ENCODE measurements at places on chromosomes 3 and 15.

- DNase-seq, result peak; percentile 6
Measured at GRCh38 chr3:162370141-162370540, 873.5 kb downstream of the OTOL1 start.

GRCh38 chr3:30289766-30290165, 316.6 kb upstream of the TGFBR2 start:
- DNase-seq, result no peak

- DNase-seq, result peak; percentile 80
Measured at GRCh38 chr3:138846262-138846791, 11.6 kb upstream of the PIK3CB start.

GRCh38 chr15:41648097-41648496, 12.1 kb upstream of the MGA start:
- DNase-seq, result no peak

DNA sequence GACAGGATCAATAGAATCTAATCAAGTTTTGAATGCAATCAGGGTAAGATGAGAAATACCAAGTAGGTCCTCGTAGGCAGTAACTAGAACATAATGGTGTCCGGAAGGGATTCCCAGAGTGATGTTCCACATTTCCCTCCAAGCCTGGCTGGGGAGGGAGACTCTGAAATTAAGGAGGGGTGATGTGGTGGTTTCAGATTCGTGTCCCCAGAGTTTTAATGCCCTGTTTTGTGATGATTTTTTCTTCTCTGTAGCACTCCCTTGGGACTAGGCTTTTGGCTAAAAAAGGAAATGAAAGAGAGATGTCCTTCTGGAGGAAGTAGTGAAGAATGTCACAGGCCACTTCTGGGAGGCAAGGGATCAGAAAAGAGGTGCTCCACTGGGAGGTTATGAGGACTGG, 108.3 kb upstream of the CACNA2D3 start:
- DNase-seq, result no peak

GRCh38 chr3:139728414-139728813, 50.6 kb upstream of the NMNAT3 start:
- no peak for DNase-seq

- no peak for DNase-seq
Measured at GRCh38 chr3:121707531-121708273, 41.8 kb downstream of the GOLGB1 start.

- DNase-seq, result no peak
Measured at GRCh38 chr15:70327856-70328678, 230.3 kb upstream of the TLE3 start.

- DNase-seq, result no peak
Measured at GRCh38 chr15:38300395-38300794, 47.8 kb downstream of the SPRED1 start.

- DNase-seq, result no peak
Measured at GRCh38 chr3:66052721-66053549, 14.2 kb upstream of the MAGI1 start.

- no peak for DNase-seq
Measured at GRCh38 chr3:46864061-46864881, 1.0 kb upstream of the MYL3 start.

DNA sequence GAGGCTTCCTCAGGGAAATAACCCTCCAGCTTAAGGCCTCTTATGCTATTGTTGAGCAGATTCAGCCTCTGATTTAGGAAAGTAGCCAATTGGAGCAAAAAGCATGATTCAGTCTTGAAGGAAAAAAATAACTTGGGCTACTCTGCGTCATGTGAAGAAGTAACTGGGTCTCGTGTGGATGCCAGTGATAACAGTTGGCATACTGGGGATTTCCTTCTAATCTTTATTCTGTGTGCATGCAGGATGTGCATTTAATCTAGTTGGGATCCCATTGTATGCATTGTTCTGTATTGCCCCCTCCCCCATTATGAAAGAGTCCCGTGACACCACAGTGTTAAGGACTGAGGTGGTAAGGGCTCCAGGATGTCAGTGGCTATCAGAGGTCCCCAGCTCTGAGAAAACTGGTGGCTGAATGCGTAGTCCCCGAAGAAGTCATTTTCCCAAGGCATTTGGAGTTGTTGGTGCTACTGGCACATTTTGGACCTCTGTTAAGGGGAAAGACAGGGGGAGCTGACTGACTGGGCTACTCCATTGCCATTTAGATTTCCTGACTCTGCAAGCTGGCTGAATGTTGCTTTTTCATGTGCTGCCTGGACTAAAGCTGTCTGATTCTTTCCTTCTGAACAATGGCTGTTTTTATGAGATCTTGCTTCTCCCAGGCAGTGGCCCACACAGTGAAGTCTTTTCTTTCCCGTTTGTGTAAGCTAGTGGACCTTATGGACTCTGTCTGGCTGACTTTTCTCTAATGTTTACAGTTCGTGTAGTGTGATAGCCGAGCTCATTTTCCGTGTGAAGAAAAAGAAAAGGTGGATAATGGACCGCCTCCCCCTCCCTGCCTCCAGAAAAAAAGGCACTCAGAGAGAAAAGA, 38.4 kb upstream of the TRAK1 start:
- no peak for DNase-seq

DNA sequence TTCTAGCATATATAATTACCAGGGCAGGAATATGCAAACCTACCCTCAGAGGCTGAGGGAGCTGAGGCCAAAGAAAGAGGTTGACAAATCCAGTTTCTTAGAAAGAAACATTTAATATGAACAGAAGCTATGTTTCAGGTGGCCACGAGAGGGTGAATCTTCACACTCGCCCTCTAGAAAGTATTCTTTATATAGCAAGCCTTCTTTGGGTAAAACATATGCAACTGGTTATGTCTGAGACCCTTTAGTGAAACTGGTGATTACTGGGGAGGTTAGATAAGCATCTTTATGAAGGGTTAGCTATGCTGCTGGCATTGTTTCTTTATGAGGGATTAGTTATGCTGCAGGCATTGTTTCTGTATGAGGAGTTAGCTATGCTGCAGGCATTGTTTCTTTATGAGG, 50.7 kb upstream of the GOLGA6L2 start:
- DNase-seq, result peak; percentile 44

GRCh38 chr15:48177383-48177765, 721 bp downstream of the MYEF2 start:
- peak; percentile 51 for DNase-seq

DNA sequence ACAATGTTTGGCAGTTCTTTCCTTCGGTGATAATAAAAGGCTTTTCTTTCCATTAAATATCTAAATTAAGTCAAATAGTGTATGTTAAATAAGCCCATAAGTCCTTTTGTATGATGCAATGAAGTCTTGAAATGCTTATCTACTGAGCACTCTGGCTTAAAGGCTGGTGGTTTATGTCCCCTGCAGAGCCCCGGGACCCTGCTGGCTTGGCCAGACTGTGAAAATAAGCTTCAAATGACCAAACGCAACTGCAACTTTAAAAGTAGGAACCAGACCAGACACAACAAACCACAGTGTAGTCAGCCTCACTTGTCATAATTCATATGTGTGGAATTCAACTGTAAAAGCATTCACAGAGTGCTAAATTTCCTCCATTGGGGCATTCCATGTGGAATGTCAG, 72.5 kb downstream of the FOXP1 start:
- no peak for DNase-seq

DNA sequence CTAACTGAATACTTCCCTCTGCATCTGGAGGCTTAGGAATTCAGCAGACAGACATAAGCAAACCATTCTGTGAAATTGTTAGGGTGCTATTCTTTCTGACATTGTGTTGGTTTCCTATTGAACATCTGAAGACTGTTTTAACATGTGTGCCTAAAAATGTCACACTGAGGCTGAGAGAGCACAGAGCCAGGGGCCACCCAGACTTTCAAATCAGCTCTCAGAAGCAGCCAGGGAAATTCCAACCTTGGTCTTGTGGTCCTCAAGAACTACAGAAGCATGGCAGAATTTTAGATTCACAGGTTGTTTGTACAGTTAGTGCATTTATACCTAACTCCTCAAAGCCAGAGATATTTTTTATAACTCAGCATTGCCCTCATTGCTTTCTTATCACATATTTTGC, 929.2 kb upstream of the CFAP20DC start:
- DNase-seq, result no peak

GRCh38 chr3:58032186-58032585, 24.0 kb downstream of the FLNB start:
- DNase-seq, result no peak

- no peak for DNase-seq
Measured at GRCh38 chr3:159443266-159443665, 545.4 kb upstream of the IL12A start.

- peak; percentile 80 for DNase-seq
Measured at GRCh38 chr15:58065445-58066041, at the start of gene ALDH1A2. ALDH1A2 (minus strand) TSS chr15:58065711; CDS start chr15:58065650, 61 bp downstream.

GRCh38 chr3:99504258-99504657, 134.1 kb upstream of the COL8A1 start:
- no peak for DNase-seq

DNA sequence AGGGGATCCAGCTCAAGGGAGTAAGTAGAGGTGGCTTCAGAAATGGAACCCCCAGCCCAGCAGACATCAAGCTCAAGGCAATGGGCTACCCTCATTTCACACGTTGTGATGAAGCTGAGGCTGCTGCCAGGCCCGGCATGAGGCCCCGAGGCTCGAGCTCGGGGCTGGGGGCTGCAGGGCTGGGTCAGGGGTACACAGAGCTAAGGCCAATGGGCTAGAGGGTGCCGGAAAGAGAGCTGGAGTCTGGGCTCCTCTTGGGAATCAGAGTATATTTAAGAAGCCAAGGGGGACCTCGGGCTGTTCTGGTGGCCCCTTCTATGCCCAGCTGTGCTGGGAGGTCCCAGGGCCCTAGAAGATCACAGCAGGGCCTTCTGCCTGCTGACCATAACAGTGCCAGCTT, 7.4 kb downstream of the PRSS50 start:
- DNase-seq, result no peak

DNA sequence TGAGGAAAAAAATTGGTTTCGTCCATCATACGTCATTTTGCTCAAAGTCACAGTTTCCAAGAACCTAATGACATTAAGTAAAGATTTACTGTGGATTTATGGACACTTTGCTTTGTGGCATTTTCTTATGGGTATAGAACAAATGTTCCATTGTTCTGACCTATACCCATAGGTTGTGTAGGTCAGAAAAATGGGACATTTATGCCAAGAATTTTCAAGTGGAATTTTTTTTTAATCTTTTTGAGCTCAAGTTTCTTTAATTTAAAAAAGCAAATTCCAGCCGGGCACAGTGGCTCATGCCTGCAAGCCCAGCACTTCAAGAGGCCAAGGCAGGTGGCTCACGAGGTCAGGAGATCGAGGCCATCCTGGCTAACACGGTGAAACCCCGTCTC, 187.5 kb upstream of the TPM1 start:
- no peak for DNase-seq

DNA sequence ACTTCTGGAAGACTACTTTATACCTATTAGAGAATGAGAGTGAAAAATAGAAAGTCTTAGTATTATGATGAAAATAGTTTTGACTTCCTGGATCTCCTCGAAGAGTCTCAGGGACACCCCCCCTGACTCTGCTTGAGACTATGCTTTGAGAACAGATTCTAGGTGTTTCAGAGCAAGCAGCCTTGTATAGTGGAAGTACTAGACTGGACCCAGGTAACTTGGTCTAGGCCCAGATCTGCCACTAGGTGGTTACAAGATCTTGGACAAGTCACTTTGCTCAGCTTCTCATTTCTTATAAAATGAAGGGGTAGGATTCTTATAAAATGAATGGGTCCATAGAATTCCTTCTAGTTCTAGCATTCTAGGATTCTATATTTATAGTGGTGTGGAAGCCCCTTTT, 9.1 kb downstream of the ABHD5 start:
- peak; percentile 46 for DNase-seq

- DNase-seq, result no peak
Measured at GRCh38 chr3:43906849-43907507, 216.2 kb downstream of the ABHD5 start.

GRCh38 chr3:174340624-174341587, 518.2 kb upstream of the NAALADL2 start:
- DNase-seq, result no peak

DNA sequence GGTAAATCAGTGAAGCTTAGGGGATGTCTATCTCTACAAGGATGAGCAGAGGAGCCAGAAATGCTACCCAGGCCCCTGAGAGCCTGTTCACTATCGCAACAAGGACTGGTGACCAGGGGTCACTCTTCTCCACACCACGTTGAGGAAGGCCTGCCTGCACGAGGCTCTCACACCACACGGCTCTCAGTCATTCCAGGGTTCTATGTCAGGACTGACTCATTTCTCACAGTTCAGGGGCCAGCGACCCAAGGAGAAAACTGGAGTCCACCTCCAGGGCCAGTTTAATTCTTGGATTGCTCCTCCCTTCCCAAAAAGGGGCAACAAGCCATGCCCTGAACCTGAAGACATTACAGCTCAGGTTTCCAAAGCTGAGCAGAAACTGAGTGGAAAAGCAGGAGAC, 33.9 kb downstream of the ANP32A start:
- DNase-seq, result no peak

GRCh38 chr3:138125548-138126221, 6.5 kb downstream of the A4GNT start:
- DNase-seq, result no peak

DNA sequence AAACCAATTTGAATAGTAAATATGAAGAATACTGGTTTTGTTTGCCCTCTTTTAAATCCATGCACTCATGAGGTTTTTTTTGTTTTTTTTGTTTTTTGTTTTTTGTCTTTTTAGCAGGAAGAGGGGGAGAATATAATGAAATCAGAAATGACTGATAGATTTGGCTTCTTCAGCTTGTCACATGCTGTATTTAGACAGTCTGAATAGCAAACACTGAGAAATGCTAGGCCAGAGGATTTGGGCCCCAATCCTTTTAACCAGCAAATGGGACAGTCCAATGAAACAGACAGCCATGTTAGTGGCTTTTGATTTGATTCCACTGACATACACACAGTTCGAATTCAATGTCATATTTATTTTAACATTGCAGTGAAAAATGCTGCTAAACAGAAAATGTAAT, 14.2 kb upstream of the CEP152 start:
- DNase-seq, result no peak

DNA sequence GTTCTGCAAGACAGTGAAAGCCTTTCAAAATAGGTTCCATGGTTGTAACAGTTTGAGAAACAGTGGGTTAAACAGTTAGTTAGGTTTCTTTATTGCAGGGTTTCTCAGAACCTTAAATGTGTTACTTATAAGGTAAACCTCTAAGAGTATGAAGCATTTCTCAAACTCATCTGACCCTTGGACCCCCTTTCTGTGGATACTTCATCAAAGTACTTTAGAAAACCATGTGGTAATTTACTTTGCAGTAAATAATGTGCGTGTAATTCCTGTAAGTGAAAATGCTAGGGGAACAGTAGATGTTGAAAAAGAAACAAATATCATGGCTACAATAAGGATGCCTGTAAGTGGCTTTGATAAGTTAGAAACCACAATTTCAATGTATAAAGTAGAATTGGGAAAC, 354.6 kb upstream of the RARB start:
- DNase-seq, result no peak

GRCh38 chr15:89112341-89112971, 24.2 kb downstream of the ABHD2 start:
- DNase-seq, result no peak

DNA sequence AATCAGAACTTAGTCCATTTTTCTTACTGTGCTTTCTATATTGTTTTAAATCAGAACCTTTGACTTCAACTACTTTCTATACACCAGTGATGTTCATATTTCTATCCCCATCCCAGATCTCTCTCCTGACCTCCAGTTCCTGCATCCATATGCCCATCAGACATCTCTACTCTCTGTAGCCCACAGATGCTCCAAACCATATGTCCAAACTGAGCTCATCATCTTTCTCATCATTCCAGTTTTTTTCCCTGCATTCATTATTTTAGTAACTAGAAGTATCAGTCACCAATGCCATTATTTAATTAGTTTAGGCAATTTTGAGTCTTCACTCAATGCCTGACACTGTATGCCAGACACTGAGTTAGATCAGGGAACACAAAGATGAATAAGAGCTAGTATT, 25.4 kb upstream of the IL16 start:
- DNase-seq, result no peak

All from GM23338 (cell line).